NCI-H187 treated with DMSO at 0.1 percent for 48 hours (cell line): ENCODE measurements at places on chromosomes 7 and 10.

- DNase-seq: no peak
Observed at GRCh38 chr10:88735661-88736060, 24.2 kb upstream of the LIPN start.

DNA sequence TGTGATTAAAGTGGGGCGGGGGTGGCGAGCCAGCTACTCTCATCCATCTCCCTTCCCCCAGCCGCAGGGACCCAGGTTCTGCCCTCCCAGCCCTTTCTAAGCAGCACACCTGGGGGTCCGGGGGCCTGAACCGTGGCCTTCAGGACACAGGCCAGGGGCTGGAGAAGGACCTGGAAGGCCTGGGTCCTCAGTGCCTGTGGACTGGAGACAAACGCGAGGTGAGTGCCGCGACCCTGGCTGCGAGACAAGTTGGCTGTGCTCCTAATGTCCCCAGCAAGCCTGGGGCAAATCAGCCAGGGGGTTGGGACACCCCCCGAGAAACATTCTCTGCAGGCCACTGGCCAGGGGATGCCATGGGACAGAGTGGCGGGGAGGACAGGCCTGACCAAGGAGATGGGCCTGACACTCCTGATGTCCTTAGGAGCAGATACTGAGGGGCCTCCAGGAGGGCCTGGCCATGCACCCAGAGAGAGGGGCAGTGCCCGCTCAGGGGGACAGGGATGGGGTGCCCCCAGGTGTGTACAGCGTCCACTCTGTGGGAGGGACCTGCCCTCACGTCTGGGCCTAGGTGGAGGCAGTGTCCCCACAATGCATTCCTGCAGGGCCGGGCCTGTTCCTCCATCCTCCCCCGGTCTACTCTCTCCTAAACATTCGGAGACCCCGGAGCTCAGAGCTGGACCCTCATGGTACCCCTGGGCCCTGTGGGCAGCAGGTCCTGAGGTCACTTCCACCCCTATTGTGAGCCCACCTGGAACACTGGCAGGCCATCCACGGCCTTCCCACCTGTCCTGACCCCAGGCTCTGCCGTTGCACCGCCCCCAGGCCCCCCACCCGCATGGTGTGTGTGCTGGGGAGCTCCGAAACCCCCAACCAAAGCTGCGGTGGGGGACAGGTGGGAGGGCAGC lies 13.1 kb downstream of the BRAT1 start:
- DNase-seq: no peak

- DNase-seq: no peak
Observed at GRCh38 chr10:132293201-132293812, 14.4 kb downstream of the STK32C start.

DNA sequence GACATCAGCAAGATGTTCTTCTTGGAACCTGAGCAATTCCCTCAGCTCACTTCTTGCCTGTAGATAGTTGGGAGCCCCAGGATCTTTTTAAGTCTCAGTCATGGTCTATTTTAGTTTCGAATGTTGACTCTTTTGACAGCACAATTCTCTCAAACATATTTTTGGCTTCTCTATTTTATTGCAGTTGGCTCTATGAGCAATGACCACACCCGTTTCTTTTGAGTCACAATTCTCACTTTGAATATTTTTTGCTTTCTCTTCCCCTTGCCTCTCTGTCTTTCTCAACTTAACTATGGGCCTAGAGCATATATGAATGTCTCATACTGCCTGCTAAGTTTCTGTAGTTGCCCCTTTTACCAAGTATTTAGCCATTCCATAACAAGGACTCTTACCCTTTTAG lies 222.8 kb downstream of the PTN start:
- no peak for DNase-seq

DNA sequence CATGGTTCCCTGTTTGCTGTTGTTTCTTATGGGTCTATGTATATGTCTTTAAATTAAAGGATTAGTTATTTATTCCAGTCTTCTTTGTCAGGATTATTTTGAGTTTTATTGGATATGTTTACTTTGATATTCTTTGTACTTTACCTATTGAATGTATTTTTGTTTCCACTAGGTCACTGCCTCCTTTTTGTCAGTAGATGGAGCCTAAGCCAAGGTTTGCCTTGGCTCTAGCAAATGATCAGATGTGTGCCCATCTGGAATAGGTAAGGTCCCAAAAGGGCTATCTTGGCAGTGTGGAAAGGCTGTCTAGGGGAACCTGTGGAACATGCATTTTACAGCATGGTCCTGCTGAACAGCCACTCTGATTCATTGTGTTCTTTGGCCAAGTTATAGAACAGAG lies 337.3 kb upstream of the GHITM start:
- no peak for DNase-seq

DNA sequence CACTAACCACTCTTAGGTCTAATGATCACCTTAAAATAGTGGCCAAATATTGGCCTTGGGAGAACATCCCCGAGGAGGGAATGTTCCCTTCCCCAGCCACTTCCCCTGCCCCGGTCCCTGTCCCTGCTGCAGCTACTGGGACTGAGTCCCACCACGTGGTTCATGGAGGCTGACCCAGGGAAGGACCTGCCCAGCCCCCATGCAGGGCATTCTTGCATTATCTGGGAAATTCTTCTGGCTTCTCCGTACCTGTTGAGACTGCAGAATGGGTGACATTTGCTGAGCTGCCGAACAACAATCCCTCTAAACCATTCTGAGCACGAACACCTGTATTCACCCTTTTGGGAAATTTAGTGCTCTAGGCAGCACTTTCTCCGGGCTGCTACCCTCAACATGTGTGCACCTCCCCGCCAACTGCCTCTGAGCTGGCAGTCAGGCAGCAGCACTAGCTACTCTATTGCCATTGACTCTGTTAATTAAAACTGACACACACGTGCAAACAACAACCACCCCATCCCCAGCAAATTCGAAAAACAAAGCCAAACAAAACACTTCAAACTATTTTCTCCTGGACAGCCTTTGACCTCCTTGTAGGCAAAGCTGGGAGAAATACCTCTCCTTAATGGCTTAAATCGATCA lies 567.4 kb upstream of the MKI67 start:
- DNase-seq: no peak

GRCh38 chr10:48760983-48761382 lies 76.3 kb downstream of the WDFY4 start:
- DNase-seq: no peak

DNA sequence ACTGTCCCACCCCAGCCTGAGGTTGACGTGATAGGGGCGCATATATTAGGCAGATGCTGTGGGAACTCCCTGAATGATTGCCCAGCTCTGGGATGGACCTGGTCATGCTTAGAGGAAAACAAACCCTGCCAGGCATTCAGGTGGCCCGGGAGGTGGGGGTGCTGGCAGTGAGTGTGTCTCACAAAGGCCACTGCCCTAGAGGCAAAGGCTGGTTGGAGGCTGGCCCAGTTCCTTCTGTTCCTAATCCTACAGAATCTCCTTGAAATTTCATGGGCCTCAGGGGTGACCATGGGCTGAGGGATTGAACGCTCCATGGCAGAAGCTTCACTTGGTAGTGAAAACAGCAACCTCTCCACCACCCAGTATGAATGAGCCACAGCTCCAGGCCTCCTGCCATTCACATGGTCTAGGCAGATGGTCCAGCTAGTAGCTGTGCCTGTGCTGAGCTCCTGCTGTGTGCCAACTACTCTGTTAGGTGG lies 25.6 kb downstream of the ADRA2A start:
- DNase-seq: no peak
